Cerebellar cortex (tissue), 1 donor: ENCODE measurements at places on chromosomes 16 and 17.

DNA sequence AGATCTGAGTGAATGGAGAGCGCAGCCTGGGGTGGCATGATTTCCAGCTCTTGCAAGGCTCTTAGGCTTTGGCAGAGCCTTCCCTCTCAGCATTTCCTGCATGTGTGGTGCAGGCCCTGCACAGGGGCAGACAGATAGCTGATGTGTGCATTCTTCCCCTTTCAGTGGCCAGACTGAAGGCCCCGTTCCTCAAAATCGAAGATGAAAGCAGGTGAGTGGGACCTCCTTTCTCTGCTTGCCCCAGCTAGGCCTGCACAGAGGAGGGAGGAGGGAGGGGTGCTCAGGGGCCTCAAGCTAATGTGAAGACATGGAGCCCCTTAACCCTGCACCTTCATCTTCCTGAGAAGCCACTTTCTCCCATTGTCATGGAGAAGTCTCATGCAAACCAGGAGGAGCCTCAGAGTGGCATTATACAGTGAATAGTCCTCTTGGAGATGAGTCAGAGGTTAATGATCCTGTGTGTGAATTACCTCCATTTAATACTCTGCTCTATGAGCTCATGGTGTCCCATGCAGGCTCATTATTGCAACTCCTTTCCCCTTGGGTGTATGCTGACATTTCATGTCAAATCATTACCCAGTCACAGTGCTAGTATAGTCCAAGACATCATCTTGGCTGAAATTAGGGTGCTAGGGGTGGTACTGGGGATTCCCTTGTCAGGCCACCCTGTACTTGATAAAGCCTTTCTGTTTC lies 20.4 kb upstream of the ADAM11 start:
- DNase-seq: no peak

DNA sequence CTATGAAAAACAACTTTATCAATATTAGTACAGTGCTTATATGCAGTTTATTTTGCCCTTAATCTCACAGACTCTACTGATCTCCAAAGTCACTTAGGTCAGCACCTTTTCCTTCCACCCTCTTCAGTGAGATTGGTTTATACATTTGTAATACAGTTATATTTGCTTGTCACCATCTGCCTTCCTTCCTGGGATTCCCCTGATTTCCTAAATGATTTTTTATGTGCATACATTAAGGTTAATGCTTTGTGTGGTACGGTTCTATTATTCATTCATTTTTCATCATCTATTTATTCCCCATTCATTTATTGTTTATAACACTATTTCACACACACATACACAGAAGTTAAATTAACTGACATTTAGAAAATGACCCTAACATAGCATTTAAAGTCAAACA lies 419.8 kb upstream of the CDH11 start:
- DNase-seq: no peak

GRCh38 chr16:74372369-74372768 lies 3.7 kb upstream of the NPIPB15 start:
- DNase-seq: no peak

GRCh38 chr17:57309479-57309878 lies 53.2 kb downstream of the MSI2 start:
- DNase-seq: no peak

- DNase-seq: no peak
These were observed 115.3 kb downstream of the NPIPB5 start for GRCh38 chr16:22625967-22626366.

DNA sequence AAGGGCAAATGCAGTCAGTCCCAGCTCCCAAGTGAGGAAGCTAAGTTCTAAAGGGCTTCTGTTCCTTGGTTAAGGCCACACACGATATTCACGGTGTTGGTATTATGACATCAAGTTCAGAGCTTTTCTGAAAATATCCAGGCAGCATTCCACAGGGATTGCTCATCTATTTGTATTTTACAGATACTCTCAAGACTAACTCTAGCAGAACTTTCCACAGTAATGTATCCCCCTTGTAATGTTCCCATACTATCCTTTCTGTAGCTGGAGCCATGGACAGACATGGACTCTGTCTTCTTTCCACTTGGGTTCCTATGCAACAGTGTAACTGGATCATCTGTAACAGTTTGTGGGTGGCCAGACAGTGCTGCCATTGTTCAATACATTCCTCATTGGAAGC lies 13.5 kb downstream of the SDR42E1 start:
- no peak for DNase-seq
